H54 (cell line): ENCODE measurements at places on chromosomes 11 and 22.

- no peak for DNase-seq
Measured at GRCh38 chr11:72676861-72677341, 2.7 kb upstream of the PDE2A start.

DNA sequence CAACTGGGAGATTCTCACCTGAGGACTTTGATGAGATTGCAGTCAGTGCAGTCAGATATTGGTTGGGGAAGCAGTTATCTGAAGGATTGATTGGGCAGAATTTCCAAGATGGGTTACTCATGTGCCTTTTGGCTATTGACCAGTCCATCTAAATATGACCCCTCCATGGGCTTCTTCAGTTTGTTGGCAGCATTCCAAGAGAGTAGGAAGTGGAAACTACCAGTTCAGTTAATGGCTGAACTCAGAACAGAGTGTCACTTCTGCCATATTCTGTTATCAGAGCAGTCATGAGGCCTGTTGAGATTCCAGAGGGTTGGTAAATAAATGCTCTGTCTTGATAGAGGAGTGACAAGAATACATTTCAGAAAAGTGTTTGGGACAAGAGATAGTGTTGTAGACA lies 71.0 kb downstream of the CYP2R1 start:
- no peak for DNase-seq

- no peak for DNase-seq
Measured at GRCh38 chr11:130146796-130147195, 12.8 kb upstream of the ST14 start.

- no peak for DNase-seq
Measured at GRCh38 chr22:18005201-18005926, 19.0 kb downstream of the MICAL3 start.

GRCh38 chr11:65891219-65892136 lies 1.0 kb downstream of the CCDC85B start:
- DNase-seq, result no peak

DNA sequence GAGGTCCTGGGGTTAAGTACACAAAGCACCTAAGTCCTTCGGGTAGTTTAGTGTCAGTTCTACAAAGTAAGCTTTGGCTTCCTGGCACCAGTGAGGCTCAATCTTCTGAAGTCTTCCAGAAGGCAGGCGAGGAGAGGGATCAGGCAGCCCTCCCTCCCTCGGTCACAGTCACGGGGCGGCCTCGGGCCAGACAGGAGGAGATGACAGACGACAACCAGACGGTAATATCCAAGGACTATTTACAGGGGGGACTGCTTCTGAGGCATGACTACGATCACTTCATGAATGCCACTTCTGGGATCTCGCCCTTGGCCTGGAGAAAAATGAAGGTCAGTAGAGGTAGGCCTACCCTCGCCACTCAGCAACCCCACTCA lies 383 bp upstream of the TMEM223 start:
- DNase-seq, result no peak

DNA sequence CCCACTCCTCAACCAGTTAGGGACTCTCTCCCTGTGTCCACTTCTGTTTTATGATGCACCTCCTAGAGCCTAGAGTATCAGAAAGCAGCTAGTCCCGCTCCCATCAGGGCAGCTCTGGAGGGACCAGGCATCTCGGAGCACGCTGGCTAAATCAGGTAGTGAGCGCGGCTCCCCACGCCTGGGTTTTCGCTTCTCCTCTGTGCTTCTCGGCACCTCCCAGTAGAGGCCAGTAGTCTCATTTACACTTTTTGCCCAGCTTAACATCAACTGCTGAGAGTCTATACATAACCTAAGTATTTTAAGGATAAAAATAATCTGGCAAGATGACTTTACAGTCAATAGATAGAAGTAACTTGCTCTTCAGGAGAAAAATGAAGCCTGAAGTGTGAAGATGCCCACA lies 473.8 kb downstream of the OPCML start:
- DNase-seq, result no peak

GRCh38 chr11:31860391-31860790 lies 49.3 kb upstream of the PAX6 start:
- no peak for DNase-seq

DNA sequence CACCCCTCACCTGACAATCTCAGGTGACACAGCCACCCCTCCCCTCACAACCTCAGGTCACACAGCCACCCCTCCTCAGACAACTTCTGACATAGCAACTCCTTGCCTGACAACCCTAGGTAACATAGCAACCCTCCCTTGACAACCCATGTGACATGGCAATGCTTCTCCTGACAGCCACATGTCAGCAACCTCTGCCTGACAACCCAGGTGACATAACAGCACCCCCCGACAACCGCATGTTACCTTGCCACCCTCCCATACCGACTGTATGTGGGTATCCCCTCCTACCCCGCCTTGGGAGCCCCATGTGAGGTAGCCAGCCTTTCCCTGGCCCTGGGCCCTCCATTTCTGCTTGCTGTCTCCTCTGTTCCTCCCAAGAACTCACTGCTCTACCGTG lies 77.7 kb upstream of the B3GAT1 start:
- DNase-seq, result no peak

GRCh38 chr11:99376463-99376862 lies 355.7 kb downstream of the CNTN5 start:
- no peak for DNase-seq

DNA sequence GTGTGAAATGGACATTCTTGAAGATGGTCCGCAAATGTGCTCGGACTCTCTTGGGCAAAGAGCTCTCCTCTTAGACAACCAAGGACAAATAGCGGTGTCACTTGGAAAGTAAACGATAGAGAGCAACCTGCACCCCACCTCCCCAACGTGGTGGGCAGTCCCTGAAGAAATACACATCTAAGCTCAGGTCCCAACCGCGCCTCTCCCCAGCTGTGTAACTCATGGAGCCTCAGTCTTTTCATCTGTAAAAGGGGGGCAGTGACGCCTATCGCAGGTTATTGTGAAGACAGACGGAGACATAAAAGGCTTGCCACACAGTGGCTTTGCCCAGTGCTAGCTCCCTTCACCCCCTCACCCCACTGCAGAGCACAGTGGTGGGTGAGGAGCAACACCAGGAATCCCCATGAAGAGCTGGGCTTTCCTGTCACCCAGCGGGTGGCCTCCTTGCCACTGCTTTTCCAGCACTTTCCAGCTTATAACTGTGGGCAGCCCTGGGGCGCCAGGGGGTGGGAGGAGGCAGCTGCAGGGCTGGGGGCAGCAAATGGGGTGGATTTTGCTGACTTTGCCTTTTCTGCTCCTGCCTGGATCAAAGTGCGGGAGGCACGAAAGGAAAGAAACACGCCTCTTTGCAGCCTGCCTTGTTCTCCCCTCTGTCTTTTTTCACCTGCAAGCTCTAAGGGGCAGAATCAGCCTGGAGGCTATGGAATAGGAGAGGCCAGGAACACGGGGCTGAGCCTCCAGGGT lies 73.7 kb upstream of the TSPAN18 start:
- no peak for DNase-seq

GRCh38 chr22:49393526-49393925 lies 434.1 kb downstream of the BRD1 start:
- DNase-seq, result no peak

- no peak for DNase-seq
Measured at GRCh38 chr11:93005239-93005638, 35.8 kb downstream of the MTNR1B start.

- no peak for DNase-seq
Measured at GRCh38 chr11:34002420-34002819, 49.1 kb upstream of the CAPRIN1 start.

DNA sequence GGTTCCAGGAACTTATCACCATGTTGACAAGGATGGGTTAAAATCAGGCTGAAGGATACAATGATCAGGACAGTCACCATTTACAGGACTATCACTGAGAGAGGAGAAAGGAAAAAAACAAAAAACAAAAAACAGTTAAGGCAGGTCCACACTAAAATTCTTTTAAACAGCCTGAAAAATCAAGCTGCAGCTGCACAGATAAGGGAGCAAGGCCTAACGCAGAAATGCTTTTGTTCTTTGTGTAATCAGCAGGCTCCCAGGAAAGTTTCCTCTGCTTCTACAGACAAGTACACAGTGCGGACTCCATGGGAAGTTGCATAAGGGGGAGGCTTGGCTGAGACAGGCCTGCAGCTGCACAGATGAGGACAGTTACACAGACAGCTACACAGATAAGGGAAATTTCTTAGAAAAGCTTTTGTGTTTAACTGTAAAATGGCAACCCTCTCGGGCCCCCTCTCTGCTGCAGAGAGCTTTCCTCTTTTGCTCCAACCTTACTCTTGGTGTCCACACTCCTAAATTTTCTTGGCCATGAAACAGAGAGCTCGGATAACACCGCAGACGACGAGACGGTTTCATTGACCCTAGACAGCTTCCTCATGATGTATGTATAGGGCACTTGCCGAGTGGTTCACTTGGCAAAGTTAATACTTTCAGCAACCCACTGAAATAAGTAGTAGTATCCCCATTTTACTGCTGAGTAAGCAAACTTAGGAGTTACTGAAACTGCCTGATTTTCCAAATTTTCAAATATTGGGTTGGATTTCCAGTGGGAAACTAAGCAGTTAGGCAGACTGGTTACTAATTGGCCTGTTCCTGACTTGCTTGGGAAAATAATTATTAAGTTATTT lies 45.5 kb downstream of the PIWIL3 start:
- DNase-seq, result no peak

GRCh38 chr11:8102965-8103364 lies 22.0 kb downstream of the TUB start:
- no peak for DNase-seq

- DNase-seq, result peak; percentile 19
Measured at GRCh38 chr11:120336641-120337354, 585 bp downstream of the ARHGEF12 start.

- no peak for DNase-seq
Measured at GRCh38 chr11:38543311-38543710, 1945.3 kb upstream of the RAG2 start.

GRCh38 chr11:114162719-114163123 lies 103.2 kb downstream of the ZBTB16 start:
- DNase-seq, result peak; percentile 29

- no peak for DNase-seq
Measured at GRCh38 chr11:108558222-108558621, 35.3 kb downstream of the EXPH5 start.

GRCh38 chr11:18836417-18836816 lies 44.8 kb upstream of the PTPN5 start:
- no peak for DNase-seq

GRCh38 chr22:46293577-46294260 lies 3.0 kb upstream of the GTSE1 start:
- DNase-seq, result no peak

- peak; percentile 2 for DNase-seq
Measured at GRCh38 chr11:104668797-104669463, 229.3 kb downstream of the CASP12 start.

DNA sequence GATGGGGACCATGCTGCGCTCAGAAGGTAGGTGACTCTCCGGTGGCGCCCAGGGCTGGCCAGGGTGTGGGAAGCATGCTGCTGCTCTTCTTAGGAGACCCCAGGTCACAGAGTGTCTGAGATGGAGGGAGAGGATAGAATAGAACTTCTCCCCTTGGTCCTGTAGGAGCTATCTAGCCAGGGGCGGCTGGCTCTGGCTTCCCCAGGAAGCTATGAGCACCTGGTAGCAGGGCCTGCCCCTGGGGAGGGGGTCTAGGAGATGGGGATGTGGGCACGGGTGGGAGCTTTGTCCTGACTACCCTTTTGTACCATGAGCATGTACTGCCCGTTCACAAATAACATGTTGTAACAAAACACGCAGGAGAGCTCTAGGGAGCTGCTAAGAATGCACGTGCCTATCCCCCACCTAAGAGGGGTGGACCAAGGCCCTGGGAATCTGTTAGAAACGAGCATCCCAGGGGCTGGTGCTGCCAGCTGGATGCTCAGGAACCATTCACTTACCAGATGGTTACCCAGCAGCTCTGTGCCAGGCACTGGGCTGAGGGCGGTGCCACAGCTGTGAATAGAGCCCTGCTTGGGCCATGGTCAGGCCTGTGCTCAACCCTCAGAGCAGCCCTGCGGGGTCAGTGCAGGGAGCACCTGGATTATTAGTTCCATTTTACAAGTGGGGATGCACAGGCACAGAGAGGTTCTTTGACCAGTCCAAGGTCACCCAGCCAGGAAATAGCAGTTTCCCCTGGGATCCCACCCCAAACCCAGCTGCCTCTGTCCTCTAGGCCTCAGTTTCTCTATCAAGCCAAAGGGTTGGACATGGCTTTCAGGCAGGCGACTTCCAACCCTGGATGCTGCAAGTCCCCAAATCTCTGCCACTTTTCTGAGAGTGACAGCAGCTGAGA lies 2.2 kb downstream of the SLC39A13 start:
- DNase-seq, result no peak

DNA sequence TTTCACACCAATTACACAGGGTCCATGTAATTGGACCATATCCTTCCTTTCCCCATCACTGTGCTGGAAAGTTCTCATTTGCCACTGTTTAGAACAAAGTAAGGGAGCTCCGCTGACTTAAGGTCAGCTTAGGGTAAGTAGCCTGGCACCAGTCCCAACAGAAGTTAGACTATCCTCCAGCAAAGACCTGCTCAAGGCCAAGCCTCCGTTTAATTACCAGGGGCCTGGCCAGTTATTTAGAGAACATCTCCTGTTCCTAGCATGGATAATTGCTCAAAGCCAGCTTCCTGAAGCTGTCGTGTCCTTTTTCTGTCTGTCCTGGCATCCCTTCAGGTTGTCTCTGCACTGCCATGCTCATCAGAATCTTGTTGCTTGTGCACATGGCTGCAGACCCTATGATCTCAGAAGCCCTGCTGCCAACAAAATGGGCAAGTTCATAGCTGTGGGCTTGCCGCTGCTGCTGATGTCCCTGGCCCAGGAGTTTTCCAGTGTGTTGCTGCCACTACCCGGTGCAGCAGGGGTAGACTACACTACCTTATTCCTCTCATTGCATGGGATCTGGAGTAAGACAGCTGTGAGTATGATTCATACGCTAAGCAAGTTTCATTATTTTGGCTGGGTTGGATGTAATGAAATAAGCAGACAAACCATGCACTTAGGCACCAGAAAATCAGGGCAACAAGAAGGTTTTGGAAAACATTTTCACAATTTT lies 8.1 kb downstream of the OR8A1 start:
- no peak for DNase-seq

DNA sequence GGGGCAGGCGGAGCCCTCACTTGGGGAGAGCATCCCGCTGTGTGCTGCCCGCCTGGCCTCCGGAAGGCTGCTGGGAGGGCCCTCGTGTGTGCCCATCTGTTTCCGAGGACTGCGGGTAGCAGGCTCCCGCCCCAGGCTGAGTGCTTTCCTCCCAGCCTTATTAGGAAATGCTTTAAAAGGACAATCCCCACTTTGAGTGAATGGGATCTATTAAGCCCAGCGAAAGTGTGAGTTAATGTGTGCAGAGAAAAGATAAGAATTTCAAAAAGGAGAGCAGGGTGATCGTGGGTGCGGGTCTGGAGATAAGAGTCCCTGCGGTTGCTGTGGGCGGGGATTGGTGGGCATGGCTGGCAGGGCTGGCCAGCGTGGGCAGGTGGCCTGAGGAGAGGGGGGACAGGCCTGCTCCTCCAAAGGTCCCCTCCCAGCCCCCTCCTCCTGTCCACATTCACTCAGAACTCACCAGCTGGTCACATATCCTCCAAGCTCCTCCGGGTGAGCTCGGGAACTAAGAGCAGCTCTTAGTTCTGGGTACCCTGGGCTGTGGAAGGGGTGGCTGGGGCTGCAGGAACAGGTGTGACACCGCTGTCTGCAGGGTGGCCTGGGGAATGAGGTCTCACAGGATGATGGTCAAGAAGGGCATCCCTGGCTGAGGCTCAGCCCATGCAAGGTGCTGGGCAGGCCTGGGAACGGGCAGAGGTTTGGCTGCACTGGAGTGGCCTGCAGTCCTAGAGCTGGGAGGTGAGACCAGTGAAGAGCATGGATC lies 1260.3 kb downstream of the BRD1 start:
- DNase-seq, result no peak
